Activated CD8-positive, alpha-beta memory T cell treated with anti-CD3 and anti-CD28 coated beads for 1 hour (primary cell): ENCODE measurements at places on chromosomes 3 and 15.

- DNase-seq = no peak
These were observed 21.8 kb downstream of the ADGRG7 start for GRCh38 chr3:100631236-100631635.

DNA sequence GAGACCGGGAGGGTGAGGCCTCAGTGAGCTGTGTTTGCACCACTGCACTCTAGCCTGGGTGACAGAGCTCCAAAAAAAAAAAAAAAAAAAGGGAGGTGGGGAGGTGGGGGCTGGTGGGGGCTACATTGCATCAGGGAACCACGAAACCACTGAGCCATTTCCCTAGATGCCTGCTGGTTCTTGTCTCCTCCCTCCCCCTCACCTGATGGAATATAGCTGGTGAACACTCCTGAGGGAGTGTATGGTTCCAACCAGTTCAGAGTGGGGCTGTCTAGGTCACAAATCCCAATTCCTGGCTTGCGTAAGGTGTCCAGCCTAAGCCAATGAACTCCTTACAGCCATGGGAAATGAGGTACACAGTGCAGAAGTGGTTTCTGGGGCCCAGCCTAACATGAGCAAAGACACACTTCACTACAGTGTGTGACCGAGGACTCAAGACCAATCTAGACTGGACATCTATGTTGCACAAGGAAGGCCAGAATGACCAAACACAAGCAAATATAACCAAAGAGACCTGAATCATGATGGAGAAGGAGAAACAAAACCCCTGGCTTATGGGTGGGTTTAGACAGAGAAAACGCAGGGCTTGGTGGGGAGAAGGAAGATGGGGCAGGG is 39.1 kb upstream of the OSBPL11 start:
- DNase-seq = no peak

- DNase-seq = no peak
These were observed 328.0 kb upstream of the DNAJC19 start for GRCh38 chr3:181317508-181317907.

DNA sequence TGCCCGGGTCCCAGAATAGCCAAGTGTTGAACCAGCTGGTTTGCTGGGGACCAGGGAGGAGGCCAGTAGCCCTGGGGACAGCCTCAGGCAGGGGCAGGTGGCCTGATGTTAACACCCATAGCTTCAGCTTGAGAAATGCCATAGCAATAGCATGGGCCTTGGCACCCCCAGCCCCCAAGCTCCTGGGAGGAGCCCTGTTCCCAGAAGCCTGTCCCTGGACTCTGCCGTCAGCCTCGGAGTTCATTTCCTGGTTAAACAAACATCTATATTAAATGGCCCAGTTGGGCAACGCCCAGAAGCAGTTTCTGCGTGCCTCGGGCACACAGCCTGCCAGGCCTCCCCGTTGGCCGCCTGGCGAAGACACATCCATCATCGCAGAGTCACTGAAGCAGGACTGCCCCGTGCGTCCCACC is 58.2 kb downstream of the FGD5 start:
- no peak for DNase-seq

- DNase-seq = no peak
These were observed 39.6 kb downstream of the FAM3D start for GRCh38 chr3:58626841-58627569.

- no peak for DNase-seq
These were observed 317.1 kb downstream of the MEX3B start for GRCh38 chr15:81728726-81729125.

- DNase-seq = no peak
These were observed 17.6 kb upstream of the CLDN16 start for GRCh38 chr3:190370369-190370768.

DNA sequence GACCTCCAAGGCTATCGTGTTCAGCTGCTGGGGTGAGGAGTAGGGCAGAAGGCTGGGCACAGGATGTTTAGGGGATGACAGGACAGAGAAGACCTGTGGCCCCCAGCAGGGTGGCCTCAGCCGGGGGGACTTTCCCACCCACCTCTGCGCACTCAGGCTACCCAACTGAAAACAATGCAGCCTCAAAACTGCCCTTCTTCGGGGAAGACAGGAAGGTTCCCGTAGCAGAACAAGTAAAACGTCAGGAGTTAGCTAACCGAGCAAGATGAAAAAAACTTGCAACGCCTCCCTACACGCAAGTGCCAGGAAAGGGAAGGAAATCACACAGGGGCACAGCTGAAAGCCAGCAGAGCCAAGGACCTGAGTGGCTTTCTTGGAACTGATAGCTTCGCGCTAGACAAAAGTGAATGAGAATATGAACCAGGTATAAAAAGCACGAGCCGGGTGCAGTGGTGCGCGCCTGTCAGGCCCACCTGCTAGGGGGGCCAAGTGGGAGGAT is 38.4 kb upstream of the FURIN start:
- no peak for DNase-seq

- DNase-seq = no peak
These were observed 734.6 kb downstream of the TUSC7 start for GRCh38 chr3:117444175-117444574.

- DNase-seq = no peak
These were observed 39.5 kb downstream of the TIGIT start for GRCh38 chr3:114333180-114333922.

- DNase-seq = no peak
These were observed 160.3 kb downstream of the MTHFS start for GRCh38 chr15:79736435-79737000.

DNA sequence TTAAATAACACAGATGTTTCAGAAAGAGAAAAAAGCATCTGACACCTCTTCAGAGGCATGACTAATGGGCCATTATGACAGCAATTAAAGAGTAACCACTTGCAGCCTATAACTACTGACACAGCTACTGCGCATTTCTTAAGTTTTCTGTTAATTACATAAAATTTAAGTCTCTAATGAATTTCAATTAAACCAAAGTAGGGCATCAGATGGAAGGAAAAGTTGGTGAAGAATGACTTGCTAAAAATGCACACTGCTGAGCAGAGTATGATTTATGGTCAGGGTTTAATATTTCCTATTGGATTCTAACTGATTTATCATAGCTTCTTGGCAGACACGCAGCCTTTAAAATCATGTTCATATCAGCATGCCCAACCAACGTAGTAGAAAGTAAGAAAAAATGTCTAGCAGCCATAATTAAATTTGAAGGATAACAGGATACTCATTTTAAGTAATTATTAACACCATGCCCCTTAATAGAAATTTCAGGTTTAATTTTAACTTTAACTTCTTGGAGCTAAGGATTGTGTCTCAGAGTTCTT is 140.0 kb downstream of the CBLB start:
- no peak for DNase-seq

DNA sequence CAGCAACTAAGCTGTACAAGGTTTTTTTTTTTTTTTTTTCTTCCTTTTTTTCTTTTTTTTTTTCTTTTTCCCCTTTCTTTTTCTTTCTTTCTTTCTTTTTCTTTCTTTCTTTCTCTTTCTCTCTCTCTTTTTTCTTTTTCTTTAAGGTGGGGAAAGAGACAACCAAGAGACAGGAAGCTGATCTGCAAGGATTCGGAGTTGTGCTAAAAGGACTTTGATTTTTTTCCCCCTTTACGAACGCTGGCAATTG is 148 bp downstream of the RBMS3 start:
- DNase-seq = no peak

GRCh38 chr3:30614373-30614772 is 8.0 kb downstream of the TGFBR2 start:
- no peak for DNase-seq

GRCh38 chr3:134366928-134367811 is 7.1 kb downstream of the AMOTL2 start:
- DNase-seq = no peak

DNA sequence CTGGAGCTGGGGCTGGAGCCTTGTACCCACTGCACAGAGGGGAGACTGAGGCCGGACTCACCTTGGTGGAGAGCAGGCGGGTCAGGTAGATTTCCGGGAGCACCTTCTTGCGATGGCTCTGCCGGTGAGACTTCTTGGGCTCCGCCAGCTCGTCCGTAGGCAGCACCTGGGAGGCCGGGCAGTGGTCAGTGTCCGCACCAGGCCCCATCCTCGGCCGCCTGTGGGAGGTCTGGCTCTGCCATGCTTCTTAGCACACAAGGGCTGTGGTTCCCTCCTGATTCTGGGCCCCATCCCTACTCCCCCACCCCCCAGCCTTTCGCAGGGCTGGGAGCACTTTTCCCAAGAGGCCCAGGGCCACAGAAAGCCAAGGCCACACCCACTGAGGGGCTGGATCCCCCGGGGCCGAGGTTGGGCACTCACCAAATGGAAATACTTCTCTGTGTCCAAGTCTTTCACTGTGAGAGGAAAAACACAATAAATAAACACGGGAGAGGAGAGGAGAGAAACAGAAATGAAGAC is 17.4 kb downstream of the H1-8 start:
- DNase-seq = no peak

DNA sequence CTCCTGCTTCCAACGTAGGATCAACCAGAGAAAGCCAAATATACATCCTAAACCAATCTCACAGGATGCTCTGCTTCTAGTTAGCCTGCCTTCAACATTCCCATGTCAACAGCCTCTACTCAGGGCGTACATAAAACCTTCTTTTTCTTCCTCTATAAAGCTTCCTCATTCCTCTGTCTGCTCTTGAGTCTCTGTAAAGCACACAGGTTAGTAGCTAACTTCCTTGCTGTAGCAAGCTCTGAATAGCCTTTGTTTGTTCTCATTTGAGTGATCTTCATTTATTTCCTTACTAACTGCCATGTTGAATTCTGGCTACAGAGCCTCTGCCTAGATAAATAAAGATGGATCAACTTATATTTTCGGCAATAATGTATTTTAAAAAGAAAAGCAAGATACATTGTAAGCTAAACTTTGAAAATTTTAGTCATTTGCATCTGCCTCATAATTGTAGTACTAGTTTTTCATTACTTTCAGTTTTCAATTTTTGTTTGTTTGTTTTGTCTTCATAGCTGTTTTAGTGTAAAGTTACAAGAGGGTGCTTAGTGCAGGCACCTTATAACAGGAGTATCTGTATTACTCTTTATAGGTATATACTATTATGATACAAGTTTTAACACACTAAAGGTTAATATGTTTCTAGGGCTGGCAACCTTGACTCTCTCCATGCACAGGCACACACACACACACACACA is 498.2 kb downstream of the PYDC2 start:
- DNase-seq = no peak

DNA sequence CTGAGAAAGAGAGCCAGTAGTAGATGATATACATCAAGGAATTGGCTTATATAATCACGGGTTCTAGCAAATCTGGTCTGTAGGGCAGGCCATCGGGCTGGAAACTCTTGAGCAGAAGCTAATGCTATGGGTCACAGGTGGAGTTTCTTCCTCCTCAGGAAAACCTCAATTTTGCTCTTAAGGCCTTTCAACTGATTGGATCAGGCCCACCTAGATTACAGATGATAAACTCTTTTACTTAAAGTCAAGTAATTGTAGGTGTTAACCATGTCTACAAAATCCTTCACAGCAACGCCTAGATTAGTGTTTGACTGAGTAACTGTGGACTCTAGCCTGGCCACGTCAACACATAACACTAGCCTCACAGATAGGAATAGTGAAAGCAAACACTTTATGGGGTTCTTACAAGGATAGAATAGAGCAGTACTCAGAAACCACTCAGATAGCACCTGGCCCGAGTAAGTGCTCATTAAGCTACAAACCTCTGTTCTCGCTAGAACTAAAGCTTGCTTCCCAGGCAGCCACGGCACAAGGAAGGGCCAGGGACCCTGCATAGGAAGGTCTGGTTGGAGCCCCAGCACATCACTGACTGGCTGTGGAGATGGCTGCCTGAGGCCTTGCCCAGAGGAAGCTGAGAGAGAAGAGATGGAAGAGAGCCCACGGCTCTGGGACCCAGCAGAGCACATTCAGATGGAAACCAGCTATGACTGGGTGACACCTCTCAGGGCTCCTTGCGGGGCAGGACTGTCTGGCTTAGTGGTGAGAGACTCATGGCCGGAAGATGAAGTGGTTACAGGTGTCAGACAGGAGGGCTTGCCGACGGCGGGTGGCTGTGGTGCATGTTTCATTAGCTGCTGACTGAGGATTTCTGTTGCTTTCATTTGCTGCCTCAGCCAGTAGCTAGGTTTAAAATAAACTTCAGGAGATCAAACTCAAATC is 202.5 kb upstream of the TLE3 start:
- DNase-seq = peak; percentile 52
